GM13976 (cell line): ENCODE measurements at places on chromosomes 16 and 17.

GRCh38 chr17:30568117-30568430, 90.9 kb downstream of the GOSR1 start:
- no peak for DNase-seq

DNA sequence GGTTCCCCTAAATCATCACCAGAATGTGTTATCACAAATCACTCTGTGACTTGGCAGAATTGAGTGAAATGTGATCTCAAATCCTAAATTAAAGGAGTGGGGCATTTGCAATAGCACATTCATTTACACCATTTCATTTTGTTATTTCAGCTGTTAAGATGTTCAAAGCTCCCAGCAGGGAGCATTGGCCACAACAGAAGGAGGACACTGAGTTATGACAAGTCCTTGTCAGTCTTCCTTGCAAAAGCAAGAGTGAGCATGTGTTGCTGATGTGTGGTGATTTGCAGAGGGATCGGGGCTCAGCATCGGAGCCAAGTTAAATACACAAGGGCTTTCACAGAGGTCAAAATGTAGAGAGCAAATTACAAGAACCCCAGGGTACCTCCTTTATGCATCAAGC, 372.2 kb upstream of the CDH5 start:
- DNase-seq = no peak

DNA sequence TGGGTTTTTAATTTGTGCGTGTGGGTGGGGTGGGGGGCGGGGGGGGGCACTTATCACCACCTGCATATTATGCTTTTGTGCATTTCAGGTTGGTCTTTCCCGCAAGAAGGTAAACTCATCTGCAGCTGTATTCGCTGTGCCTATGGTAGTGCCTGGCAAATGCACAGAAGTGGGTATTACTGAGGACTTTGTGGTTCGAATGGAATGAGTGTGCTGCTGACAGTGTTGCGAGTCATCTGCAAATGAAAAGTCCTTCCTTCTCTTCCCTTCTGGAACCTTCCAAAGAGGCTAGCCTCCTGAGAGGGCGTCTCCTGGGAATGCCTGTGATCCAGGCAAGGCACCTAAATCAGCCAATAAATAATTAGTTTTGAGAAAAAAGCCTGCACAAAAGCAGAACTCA, 532.9 kb downstream of the MAF start:
- no peak for DNase-seq

GRCh38 chr17:27555339-27555738, 75.6 kb upstream of the LGALS9 start:
- no peak for DNase-seq

GRCh38 chr17:6476076-6476809, 32.0 kb downstream of the PIMREG start:
- no peak for DNase-seq

DNA sequence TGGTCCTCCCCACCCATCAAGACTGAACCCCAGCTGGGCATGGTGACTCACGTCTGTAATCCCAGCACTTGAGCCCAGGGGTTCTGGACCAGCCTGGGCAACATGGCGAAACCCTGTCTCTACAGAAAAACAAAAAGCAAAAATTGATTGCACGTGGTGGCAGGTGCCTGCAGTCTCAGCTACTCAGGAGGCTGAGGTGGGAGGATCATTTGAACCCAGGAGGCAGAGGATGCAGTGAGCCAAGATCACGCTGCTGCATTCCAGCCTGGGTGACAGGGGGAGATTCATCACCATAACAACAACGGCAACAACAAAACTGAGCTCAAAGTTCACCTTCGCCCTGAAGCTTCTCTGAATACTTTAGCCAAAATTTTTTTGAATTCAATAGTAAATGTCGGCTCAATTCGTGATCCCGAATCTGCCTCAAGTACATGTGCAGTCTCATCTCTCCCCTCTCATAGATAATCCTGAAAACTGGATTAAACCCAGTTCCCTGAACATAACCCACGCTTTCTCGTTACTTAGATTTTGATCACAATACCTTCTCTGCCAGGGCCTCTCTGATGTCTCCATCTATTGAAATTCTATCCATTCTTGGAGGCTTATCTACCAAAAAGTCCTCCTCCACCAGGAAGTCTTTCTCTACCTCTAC, 13.5 kb upstream of the MYH10 start:
- DNase-seq = no peak

- DNase-seq = no peak
These were observed at the start of gene SLC47A2 for GRCh38 chr17:19716108-19717030. Gene SLC47A2, minus strand, starts transcription at chr17:19716584. Its CDS starts 29 bp downstream, at chr17:19716555.

GRCh38 chr16:67021321-67021720, 7.6 kb upstream of the CBFB start:
- DNase-seq = no peak

- DNase-seq = peak; percentile 72
These were observed 100.7 kb downstream of the MGAT5B start for GRCh38 chr17:76968707-76969597.

GRCh38 chr16:84700446-84701300, 873 bp downstream of the USP10 start:
- peak; percentile 41 for DNase-seq

DNA sequence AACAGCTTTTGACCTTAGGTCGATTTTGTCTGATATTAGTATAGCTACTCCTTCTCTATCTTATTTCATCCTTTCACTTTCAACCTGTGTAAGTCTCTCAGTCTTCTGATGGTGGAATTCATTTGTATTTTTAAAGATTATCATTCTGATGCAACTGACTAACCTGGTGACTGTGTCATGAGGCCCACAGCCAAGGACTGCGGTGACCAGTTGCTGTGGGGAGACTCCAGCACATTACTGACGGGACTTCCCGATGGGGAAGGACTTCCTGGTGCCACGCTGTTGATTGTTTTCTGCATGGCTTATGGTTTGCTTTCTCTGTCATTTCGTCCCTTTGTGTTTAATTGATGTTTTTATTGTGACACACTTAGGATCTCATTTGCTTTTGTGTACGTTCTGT, 34.2 kb downstream of the RMI2 start:
- DNase-seq = peak; percentile 77

DNA sequence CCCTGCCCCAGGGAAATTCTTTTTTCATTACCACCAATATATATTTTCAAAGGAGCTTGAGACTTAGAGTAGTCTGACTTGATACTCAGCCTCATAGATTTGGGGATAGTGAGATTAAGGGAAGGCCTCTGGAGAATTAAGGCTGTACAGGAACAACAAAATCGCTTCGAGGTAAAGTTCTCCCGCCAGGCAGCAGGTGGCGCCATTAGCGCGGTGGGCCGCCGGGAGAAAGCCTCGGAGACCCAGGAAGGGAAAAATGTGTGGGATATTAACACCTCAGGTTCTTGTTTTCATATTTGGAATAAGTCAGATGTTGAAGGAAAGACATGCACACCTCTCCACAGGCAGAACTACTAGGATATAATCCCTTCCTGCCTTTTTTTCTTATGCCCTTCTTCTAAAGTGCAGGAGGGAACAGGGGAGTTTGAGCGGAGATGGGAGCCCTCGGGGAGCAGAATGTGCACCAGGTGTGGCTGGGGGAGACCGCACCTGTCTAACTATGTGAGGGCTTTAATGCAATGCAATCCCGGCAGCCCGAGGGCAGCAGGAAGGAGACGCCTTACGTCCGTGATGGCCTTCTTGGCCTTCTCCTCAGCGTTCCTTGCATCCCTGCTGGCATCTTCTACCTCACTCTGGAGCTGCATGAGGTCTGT, 25.9 kb downstream of the MYH3 start:
- DNase-seq = peak; percentile 66

DNA sequence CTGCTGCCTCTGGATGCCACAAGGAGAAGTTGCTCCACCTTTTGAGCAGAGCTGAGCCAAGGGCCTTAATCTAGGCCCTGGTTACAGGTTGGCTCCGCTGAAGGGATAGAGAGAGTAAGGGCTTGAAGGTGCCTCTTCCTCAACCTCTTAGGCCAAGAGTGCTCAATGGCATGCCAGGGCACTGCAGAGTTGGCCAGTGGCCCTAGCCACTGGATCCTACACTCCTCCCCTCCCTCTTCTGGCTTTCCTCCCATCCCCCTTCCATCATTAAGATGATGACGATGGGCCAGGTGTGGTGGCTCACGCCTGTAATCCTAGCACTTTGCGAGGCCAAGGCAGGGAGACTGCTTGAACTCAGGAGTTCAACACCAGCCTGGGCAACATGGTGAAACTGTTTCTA, 50.5 kb downstream of the MYO18A start:
- DNase-seq = no peak

DNA sequence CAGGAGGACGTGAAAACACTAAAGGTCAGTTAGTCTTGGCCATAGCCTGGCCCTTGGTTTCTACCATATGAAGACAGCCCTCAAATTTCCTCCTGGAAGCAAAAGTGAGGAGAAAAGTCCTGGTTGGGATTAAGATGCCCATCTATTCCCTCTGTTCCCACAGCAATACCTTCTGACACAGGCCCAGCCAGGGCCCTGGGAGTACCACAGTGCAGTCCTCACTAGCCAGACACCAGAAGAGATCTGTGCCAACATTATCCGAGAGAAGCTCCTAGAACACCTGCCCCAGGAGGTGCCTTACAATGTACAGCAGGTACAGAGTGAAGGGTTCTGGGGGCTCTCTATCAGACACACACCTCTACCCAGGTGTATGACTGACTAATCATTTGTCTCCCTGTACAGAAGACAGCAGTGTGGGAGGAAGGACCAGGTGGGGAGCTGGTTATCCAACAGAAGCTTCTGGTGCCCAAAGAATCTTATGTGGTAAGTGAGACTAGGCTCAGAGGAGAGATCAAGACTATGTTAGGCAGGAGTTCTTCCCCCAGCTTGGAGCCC, 4.1 kb downstream of the ERAL1 start:
- no peak for DNase-seq

- DNase-seq = no peak
These were observed 35.8 kb downstream of the AMFR start for GRCh38 chr16:56389554-56389953.

GRCh38 chr17:3985846-3986245, 21.6 kb upstream of the ATP2A3 start:
- no peak for DNase-seq

GRCh38 chr16:29662729-29663015, 375 bp upstream of the SPN start:
- DNase-seq = peak; percentile 81

DNA sequence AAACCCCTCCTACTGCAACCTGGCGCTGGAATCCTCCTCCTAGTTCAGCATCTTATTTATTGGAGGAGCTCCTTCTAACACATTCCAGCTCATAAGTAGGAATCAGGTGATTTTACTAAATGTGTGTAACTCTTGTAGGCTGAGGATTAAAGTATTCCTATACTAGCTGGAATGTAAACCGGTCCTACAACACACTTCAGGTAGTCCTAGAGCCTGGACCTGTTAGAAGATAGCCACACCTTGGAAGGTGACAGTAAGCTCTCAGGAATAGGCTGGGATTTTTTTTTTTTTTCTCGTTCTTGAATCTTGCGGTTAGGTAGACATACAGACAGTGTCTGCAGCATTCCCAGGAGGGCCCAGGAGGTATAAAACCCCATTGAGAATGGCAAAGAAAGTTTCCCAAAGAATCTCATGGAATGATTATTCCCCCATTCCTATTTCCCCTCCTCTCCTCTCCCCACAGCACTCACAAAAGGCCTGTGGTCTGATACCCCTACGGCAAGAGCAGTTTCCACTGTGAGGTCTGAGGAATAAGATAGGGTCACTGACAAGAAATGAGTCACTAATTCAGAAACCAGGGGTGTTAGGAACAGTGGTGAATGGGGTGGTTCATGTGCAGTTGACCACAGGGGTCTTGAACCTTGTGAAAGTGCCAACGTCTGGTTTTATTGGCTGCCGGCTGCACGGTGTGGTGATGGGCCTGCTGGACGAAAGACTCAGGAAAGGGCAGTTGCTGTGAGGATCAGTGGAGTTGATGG, 267.1 kb downstream of the UTP18 start:
- no peak for DNase-seq

DNA sequence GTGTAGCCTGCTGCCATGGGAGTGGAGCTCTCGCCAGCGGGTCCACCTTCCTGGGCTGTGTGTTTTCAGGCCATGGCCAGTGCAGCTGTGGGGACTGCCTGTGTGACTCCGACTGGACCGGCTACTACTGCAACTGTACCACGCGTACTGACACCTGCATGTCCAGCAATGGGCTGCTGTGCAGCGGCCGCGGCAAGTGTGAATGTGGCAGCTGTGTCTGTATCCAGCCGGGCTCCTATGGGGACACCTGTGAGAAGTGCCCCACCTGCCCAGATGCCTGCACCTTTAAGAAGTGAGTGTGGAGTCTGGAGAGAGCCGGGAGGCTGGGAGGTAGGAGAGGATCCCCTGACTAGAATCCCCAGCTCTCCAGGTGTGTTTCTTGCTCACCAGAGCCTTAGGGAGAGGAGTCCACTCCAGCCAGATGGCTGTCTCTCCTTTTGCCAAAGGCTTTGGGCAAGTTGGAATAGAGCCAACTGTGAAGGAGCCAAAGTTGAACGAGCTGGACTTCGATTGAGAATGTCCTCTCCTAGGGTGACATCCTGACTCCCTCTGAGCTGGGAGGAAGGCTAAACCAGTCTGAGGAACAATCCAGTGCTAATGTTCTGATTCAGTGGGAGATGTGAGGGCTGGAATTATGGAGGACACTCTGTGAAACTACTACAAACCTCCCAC, 24.4 kb upstream of the EFCAB13 start:
- DNase-seq = no peak

DNA sequence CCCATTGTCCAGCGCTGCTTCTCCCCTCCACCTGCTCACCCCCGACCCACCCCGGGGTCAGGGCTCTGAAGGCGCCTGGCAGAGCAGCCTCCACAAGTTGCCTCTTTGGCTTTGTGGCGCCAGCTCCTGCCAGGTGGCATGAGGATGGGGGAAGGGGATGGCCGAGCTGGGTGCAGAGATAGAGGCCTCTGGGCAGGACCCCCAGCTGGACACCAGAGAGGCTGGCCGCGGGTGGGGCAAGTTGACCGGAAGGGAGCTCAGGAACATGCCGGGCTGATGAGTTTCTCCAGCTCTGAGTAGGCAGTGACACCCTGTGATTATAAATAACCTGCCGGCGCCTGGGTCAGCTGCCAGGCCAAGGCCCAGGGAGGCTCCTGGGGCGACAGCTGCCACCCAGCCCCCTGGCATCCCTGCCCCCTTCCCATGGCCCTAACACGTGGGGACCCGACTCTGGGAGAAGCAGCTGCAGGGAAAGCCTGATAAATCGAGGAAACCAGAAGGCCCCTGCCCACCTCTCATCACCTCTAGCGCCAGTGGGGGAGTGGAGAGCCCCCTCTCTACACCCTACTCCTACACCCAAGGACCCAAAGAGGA, 729 bp downstream of the P2RX5 start:
- DNase-seq = no peak

DNA sequence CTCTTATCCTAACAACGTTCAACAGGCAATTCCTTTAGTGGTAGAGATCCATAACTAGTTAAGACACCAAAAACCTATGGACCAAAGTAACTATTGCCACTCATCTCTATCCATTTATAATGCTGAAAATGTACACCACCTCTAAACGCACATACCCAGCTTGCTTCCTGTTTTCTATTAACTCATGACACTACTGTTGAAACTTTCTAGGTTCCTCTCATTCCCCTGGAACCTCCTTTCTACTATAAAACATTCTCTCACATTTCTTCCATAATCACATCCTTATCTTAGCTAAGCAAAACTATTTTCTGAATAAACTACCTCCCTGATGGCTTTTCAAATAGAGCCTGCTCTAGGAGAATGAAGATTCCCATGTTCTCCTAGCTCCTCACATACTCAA, 42.9 kb upstream of the KSR1 start:
- no peak for DNase-seq

- peak; percentile 80 for DNase-seq
These were observed 2.8 kb upstream of the UBTF start for GRCh38 chr17:44222112-44222869.

GRCh38 chr16:65117811-65118448, 3.9 kb downstream of the CDH11 start:
- DNase-seq = peak; percentile 49
